Activated CD4-positive, CD25-positive, alpha-beta regulatory T cell (primary cell): ENCODE measurements at places on chromosomes 7 and 10.

DNA sequence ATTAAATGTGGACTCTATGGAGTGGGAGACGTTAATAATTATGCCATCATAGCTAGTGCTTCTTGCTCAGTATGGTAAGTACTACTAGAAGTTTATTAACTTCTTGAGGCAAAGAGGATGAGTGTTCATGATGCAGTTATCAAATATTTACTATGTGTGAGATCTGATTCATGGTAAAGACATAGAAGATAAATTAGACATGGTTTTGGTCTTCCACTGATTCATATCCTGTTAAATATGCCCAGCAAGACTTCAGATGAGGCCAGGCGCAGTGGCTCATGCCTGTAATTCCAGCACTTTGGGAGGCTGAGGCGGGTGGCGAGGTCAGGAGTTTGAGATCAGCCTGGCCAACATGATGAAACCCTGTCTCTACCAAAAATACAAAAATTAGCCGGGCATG is 547.1 kb upstream of the ANKRD30A start:
- DNase-seq: no peak

- DNase-seq: no peak
Measured at GRCh38 chr10:131177431-131178327, 133.8 kb downstream of the TCERG1L start.

GRCh38 chr10:124589491-124590041 is 127.9 kb downstream of the LHPP start:
- DNase-seq: no peak

- no peak for DNase-seq
Measured at GRCh38 chr10:14507176-14507575, 176.5 kb upstream of the FRMD4A start.

- DNase-seq: no peak
Measured at GRCh38 chr7:20312562-20312961, 18.1 kb upstream of the ITGB8 start.

DNA sequence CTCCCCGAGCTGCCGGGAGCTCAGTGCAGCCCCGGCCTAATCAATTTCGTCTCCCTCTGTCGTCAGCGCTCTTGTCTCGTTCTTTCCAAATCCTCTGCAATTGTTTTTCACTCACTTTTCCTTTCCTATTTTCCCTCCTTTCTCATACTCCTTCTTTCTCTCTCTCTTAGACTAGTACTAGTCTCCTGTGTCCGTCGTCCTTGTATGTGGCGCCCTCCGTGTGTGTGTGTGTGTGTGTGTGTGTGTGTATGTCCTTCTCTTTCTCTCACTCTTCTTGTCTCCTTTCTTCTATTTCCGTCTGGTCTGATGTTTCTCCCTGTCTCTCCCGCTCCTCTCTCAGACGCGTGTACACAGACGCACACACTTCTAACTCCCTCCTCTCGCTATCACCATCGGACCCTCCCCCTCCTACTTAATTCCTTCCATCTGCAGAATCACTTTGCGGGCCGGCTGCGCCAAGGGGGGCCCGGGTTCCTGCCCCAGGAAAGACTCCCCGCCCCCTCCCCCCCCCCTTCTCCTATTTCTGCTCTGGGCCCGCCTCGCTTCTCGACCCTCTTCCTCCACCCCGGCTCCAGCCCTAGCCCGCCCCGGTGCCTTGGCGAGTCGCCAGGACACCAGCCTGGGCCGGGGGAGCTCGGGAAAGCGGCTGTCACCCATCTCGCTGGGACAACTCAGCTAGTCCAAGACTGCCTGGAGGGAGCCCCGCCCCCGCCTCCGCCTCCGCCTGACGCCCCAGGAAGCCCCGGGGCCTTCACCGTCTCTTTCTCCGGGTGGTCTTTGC is 743 bp upstream of the ZCCHC24 start:
- DNase-seq: peak; percentile 9

DNA sequence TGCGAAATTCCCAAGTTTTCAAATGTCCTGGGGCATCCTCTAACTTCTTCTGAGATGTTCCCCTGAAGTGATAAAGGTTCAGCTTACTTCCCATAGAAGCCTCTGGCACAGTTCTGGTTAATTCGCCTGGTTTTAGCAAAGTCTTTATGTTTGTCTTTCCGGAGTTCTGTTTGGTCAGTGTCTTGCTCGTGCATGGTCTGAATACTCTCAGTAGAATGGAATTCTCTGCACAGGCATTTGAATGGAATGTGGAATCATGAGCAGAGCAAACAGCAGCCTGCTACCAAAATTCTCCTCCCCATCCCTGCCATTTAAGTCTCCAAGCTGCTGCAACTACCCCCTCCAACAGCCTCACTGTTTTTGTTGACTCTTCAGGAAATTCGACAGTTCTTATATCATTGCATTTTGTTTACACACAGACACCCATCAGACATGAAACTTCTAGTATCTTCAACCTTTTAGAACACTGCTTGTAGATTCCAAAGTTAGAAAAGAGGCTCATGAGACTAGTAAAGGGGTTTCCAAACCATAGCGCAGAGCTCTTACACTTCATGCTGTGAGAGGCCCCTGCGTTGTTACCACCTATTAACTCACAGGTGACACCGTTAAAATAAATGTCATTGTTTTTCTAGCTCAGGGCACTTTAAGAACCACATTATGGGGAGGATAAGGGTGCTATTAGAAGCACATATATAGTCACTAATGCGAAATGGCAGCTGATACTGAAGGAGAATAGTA is 129.7 kb downstream of the PLCE1 start:
- DNase-seq: no peak

- DNase-seq: no peak
Measured at GRCh38 chr10:11396311-11396955, 215.0 kb downstream of the USP6NL start.
